ENCODE measurements at places on chromosomes 1 and 21.

- DNase-seq, result no peak
Measured at GRCh38 chr21:33936301-33937038, 20.9 kb upstream of the ATP5PO start.

- DNase-seq, result peak; percentile 32
Measured at GRCh38 chr21:41630249-41630648, 122.3 kb upstream of the TMPRSS2 start.

- DNase-seq, result no peak
Measured at GRCh38 chr1:26358411-26359384, 4.8 kb upstream of the CRYBG2 start.

- no peak for DNase-seq
Measured at GRCh38 chr1:151494741-151495281, 16.4 kb upstream of the CGN start.

DNA sequence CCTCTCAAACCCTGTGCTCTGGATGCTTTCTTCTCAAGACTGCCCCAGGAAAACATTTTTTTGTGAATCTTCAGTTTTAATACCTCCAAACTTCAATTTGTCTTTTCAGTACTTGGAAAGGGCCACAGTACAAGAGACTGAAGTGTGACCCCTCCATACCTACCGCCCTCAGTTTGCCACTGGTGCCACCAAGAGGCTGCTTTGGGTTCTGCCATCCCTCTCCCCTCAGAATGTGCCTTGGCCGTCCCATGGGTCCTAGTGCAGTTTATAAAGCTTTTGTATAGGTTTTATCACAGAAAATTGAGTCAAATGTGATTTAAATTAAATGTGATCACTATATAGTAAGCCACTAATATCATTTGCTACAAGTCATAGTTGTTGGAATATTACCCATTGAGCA lies 60.8 kb upstream of the PGD start:
- DNase-seq, result no peak

DNA sequence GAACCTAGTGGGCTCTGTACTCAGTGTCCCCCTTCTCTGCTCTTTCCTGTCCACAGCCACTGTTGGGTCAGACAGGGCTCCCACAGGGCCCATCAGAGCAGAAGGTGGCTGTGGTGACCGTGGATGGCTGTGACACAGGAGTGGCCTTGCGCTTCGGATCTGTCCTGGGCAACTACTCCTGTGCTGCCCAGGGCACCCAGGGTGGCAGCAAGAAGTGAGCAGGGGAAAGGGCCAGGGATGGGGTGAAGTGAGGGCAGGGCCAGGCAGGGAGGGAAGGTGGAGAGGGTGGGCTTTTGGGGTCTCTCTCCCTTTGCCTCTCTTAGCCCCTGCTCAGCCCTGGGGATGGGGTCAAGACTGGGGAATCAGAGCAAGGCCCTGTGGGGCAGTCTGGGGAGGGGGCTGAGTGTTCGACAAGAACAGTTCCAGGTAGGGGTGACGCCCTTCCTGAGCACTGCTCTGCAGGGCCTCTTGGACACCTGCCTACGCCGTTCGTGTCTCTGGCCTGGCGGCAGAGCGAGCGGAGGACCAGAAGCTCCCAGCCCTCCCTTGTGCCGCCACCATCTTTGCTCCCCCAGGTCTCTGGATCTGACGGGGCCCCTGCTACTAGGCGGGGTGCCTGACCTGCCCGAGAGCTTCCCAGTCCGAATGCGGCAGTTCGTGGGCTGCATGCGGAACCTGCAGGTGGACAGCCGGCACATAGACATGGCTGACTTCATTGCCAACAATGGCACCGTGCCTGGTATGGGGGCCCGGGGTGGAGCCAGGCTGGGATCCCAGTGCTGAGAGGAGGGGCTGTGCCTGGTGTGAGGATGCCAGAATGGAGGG lies 13.1 kb downstream of the CELSR2 start:
- no peak for DNase-seq

DNA sequence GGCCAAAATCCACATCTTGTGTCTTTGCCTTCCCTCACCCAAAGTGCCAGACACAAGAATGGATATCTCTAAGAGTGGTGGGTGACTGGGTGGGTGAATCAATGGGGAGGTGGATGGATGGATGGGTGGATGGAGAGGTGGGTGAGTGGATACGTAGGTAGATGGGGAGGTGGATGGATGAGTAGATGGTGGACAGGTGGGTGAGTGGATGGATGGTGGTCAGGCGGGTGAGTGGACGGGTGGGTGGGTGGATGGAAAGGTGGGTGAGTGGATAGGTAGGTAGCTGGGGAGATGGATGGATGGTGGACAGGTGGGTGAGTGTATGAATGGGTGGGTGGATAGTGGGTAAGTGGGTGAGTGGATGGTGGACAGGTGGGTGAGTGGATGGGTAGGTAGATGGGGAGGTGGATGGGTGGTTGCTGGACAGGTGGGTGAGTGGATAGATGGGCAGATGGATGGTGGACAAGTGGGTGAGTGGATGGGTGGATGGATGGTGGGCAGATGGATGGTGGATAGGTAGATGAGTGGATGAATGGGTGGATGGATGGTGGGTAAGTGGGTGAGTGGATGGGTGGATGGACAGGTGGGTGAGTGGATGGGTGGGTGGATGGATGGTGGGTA lies 34.2 kb downstream of the SLC19A1 start:
- DNase-seq, result no peak

DNA sequence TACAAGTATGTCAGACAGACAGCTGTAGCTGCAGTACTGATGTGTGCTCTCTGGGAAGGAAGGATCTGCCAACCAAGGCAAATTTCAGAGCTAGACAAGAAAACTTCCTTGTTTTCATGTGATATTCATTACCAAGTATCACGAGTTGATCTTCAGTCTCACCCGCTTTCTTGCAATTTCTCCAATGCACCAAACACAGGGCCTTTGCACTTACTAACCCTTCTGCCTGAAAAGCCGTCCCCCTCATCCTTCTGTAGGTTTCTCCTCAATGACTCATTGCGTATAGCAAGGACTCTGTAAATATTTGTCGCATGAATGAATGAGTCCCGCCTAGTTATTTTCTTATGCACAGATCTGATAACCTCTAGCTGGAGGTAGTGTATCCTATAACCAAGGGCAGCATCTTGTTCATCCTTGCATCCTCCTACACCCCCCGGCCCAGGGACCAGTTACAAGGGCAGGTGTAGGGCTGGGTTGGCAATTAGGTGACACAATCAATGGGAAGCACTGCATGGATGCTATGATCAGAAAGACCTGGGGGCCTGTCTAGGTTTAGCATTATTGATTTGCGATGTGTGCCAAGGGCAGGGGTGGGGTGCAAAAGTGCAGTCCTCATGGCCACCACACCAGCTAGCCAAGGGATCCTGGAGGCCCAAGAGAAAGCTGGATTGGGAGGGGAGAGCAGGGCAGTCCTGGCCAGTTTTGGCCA lies 51.4 kb upstream of the GPR157 start:
- DNase-seq, result no peak

- no peak for DNase-seq
Measured at GRCh38 chr1:94580367-94581115, 39.0 kb upstream of the F3 start.

GRCh38 chr1:15062479-15063099 lies 91.0 kb upstream of the TMEM51 start:
- no peak for DNase-seq

DNA sequence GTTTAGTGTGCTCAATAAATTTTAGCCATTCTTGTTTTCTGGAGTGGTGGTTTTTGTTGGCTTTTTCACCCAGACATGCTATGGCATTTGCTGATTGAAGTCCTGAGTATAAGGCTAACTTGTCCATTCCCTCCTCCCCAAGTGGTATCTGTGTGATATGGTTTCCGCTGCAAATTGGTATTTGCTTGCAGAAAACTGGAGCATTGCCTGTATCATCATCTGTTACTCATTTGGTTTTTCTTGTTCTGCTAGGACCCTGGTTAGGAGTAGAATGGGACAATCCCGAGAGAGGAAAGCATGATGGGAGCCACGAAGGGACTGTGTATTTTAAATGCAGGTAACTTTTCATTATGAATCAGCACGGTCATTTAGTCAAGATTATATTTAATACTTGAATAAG lies 34.0 kb downstream of the TBCE start:
- no peak for DNase-seq

DNA sequence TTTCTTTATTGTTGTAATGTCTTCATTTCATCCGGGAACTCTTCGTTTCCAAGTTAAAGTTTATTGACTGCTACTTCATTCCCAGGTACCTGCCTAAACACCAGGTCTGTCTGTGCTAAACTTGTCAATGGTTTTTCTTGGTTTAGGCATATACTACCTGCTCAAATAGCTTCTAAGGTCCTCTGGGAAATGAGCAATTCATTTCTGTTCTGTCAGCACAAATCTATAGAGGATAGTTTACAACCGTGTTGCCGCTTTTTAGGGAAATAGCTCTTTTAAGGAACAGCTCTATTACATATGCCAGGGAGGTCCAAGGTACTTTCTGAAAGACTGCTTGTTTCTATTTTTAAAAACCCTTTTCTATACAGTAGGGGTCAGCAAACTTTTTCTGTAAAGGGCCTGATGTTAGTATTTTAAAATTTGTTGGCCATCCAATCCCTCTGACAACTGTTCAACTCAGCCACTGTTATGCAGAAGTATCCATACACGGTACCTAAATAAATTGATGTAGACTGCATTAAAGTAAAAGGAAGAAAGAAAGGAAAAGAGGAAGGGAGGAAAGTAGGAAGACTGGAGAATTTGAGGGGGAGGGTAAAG lies 222.7 kb upstream of the PTBP2 start:
- no peak for DNase-seq

- DNase-seq, result no peak
Measured at GRCh38 chr1:37034121-37035013, at the start of gene GRIK3. Gene GRIK3, minus strand, starts transcription at chr1:37034515. Its CDS starts 407 bp downstream, at chr1:37034108.

GRCh38 chr1:199449221-199449620 lies 578.3 kb upstream of the NR5A2 start:
- DNase-seq, result no peak

DNA sequence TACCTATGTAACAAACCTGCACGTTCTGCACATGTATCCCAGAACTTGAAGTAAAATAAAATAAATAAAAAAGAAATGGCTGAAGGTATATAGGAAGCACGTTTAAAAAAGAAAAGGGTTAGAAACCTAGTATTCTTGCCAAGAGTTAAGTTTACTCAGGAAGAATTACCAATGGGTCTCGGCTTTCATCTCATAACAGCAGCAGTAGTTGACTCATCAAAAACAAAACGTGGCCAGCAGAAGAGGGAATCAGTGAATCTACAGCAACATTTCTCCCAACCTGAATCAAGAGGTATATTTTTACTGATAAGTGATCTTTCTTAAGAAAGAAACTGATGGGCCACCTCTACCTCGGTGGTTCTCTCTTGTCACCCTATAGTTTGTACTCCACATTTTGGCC lies 340.3 kb downstream of the BRINP2 start:
- DNase-seq, result no peak

- no peak for DNase-seq
Measured at GRCh38 chr1:18646786-18647410, 16.3 kb downstream of the PAX7 start.

DNA sequence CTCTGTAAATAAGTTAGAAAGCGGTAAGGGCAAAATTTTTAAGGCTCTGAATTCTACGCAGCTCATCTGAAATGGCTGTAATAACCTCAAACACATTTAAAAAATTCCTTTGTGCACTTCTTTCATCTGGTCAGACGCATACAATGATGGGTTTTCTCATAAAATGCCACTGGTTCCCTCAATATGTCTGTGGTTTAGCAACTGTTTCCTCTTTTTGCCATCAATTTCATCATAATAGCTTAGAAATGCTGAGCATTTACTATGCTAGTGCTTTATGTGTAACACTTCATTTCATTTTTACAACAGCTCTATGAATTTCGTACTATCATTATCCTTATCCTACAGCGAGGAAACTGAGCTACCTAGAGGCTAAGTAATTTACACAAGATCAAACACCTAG lies 35.3 kb upstream of the DMRTA2 start:
- DNase-seq, result no peak

- no peak for DNase-seq
Measured at GRCh38 chr1:208222376-208223126, 21.6 kb downstream of the PLXNA2 start.

DNA sequence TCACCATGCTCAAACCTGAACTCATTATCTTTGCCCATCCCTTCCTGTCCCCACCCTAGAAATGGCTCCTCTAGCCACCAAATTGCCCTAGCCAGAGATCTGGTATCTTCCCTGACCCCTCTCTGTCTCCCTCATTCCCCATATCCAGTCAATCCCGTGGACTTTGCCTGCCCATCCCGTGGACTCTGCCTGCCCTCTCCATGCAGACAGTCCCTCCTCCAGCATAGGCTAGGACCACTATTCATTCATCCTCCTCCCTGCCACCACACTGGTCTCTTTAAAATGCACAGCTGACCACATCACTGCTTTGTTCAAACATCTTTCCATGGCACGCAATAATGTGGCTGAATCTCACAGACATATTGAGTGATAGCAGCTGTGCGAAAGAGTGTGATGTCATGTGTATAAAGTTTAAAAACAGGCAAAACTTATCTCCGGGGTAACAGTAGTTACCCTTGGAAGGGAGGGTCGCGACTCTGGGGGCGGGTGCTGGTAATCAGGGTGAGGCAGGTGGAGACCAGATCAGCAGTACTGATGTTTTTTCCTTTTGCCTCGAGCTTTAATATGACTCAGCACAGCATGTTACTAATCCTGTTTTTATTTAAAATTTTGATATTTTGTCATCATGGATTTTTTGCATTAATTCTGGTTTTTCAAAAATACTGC lies 4.8 kb upstream of the SLC2A1 start:
- no peak for DNase-seq

DNA sequence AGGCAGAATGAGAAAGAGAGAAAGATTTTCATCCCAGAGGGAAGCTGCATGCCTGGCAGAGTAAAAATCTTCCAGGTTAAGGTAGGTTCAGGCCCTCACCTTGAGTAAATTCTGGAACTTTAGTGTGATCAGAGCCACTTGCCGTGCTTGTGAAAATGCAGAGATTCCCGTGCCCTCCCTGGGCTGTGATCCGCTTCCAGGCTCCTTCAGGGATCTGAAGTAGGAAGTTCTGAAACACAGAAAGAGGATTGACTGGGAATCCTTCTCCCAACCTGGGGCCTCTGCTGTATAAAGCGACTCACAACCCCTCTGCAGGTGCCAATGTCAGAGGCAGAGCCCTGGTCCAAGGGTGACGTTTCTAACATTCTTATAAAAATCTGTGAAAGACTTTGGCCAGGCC lies 26.6 kb downstream of the NUAK2 start:
- no peak for DNase-seq

DNA sequence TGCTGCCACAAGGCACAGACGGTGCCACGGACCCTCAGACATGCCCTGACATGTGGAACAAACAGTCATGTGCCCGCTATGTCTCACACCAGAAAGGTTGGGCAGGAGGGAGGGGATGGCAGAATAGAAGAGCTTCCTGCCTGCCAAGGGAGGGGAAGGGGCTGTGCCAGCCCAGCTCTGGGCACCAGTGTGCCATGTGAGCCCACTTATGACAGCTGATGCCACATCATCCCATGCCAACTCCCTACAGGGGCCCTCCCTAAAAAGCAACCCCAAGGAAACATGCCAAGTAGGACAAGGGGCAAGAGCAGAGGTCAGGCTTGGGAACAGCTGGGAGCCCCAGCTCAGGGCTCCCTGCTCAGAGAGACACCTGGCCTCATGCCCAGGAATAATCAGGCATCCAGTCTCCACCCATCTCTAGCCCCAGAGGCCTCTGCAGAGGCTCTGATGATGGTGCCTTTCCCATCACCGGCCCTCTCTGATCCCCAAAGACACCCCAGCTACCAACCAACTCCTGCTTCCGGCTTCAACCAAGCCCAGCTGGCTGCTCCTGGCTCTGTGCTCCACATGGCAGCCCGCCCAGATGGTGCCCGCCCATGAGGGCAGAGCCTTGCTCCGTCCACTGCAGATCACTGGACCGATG lies 10.3 kb downstream of the ADGRB2 start:
- peak; percentile 99 for DNase-seq

Data from DMS79 treated with DMSO at 0.1 percent for 48 hours (cell line).